ENCODE measurements at places on chromosomes 2 and 18.

DNA sequence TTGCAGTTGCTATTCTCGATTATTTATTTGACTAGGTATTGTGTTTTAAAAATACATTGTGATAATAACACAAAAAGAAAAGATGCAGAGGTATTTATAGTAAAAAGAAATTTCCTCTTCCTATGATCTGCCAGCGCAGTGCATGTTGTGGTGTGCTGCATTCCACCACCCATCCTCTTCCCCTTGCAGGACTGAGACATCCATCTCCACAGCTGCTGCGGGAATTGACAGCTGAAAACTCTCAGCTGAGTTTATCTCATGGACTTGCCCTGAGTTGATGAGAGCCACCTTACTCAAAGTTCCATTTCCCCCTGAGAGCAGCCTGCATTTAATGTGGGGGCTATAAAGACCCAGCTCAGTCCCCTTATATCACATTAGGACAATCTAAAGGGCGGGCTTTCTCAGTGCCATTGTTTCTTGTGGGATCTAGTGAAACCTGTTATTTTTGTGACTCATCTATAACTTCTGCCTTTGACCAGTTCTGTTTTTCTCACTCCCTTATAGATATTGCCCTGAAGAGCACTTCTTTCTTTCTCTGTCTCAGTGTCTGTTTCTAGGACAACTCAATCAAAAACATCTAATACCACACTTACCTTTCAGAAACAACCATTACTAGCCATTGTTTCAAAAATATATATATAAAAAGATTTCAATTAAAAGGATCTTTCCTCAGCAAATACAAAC, 698.5 kb downstream of the NR4A2 start:
- no peak for DNase-seq

- no peak for DNase-seq
Measured at GRCh38 chr2:62219407-62220159, 23.7 kb downstream of the B3GNT2 start.

DNA sequence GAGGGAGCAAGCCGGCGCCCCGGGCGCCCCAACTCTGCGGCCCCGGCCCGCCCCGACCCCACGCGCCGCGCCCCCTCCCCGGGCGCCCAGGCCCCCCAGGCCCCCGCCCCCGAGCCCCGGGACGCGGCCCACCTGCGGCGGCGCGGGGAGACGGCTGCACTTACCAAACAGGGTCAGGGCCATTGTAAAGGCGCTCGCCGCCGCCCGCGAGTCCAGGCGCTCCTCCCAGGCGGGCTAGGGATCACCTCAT, 526 bp downstream of the CHN1 start:
- no peak for DNase-seq

- DNase-seq = no peak
Measured at GRCh38 chr2:175454953-175455389, 273.5 kb upstream of the ATP5MC3 start.

- DNase-seq = no peak
Measured at GRCh38 chr2:181627545-181627944, 29.4 kb downstream of the CERKL start.

GRCh38 chr2:110149330-110150220, 34.0 kb upstream of the MALL start:
- peak; percentile 36 for DNase-seq

DNA sequence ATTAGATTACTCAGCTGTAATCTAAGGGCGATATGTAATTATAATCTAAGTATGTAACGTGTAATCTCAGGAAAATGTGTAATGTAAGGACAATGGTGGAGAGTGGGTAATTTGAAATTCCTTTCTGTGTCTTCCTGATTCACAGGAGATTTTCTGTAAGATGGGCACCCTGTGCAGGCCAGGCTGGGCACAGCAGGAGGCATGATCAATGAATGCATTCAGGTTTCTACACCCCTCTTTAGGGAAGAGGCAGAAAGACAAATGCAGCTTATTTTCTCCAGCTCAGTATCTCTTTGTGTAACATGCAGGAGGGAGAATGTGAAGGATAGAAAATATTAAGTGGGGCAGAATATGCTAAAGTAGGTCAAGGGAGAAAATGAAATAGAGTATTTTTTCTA, 320.1 kb downstream of the PIK3C3 start:
- DNase-seq = no peak

DNA sequence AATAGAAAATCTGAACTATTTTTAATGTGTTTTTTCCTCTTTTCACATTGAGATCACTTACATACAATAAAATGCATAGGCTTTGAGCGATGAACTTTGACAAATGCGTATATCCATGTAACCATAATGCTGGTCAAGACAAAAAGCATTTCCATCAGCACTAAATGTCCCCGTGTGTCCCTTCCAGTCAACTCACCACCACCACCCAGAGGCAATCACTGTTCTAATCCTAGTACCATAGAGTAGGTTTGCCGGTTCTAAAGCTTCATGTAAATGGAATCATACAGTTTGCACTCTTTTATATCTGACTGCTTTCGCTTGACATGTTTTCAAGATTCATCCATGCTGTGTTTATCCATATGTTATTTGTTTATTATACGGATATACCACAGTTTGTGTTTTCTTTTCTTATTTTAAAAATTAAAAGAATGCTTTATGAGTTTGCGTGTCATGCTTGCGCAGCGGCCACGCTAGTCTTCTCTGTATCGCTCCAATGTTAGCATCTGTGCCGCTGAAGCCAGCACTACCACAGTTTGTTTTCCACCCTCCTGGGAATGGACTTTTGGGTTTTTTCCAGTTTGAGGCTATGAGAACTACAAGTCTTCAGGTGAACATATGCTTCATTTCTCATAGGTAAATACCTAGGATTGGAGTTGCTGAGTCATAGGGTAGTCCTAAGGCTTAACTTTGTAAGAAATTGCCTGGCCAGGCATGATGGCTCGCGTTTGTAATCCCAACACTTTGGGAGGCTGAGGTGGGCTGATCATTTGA, 197.5 kb upstream of the CHAC2 start:
- no peak for DNase-seq

GRCh38 chr2:100272841-100273329, 49.4 kb downstream of the LONRF2 start:
- no peak for DNase-seq

DNA sequence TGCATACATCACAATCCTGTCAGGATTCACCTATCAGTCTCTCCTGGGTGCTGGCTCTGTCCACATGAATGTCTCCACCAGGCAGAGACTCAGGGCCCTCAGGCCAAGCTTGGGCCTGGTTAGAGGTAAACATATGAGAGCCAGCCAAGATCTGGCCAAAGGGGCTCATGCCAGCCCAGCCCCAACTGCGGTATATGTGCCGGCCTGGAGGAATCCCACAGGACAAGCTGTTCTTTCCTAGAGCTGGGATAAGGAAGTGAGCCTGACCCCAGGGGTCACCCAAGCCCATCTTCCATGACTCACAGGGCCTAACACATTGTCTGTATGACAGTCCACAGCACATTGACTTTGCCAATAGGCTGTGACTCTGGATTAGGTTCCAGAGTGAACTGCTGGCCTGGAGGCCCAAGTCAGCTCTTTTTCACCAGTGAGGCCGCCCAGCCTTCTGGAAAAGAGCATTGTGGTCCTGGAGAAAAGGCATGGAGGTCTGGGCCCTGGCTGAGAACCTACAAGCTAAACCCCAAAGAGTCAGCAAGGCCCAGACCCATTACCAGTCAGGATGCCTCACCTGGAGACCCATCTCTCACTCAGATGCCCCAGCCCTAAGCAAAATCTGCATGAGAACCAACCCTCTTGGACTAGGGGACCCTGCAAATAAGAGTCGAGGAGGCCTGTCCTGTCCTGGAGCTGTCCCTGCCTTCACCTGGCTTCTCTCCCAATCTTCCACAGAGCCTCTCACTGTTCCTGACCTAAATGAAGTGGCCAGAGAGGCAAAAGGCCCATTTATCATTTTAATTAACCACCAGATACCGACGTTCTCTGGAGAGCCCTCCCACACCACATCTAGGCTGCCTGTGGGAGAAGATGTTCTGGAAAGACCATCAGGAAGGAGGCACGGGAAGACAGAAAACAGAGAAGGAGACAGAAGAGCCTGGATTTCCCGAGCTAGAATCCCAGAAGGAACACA, 120.9 kb upstream of the PKDCC start:
- no peak for DNase-seq

- no peak for DNase-seq
Measured at GRCh38 chr2:238964544-238965067, 116.7 kb downstream of the TWIST2 start.

DNA sequence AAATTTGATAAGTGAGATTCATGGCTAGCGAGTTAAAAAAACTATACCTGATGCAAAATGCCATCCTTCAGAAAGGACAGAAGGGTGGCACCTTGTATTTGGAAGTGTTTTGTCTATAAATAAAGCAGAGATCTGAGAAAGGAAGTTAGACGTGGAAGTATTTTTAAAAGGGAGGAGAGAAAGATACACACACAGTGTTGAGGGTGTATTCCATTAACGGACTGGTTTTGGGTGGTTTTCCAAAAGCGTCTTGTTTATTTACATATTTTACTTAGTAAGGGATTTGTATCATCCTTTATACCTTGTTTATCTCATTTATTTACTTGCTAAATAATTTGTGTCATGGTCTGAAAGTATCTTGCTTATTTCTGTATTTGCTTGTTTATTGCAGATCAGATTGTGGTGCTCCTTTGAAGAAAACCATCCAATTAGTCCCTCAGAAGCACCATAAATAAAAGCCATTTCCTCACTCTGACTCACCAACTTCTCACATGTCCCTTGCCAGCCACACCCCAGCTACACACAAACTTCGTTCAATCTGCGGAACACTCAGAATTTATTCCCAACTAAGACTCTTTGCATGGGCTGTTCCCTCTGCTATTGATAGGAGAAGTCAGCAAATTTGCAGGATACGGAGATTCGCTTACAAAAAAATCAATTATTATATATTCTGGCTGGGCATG, 90.8 kb downstream of the FAM124B start:
- peak; percentile 15 for DNase-seq

DNA sequence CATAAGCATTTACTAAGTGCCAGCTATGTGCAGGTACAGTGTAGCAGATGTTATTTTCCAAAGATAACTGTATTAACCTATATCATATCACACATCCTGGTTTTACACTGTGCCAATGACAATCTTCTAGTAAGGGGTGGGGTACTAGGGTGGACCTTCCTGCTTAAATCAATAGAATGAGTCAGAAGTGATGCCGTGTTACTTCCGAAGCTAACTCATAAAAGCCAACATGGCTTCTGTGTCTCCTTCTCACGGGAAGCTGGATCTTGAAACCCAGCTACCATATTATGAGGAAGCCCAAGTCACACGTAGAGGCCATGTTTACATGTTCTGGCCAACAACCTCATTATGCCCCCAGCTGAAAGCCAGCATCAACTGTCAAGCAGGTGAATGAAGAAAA, 59.1 kb downstream of the MRPL33 start:
- DNase-seq = no peak

DNA sequence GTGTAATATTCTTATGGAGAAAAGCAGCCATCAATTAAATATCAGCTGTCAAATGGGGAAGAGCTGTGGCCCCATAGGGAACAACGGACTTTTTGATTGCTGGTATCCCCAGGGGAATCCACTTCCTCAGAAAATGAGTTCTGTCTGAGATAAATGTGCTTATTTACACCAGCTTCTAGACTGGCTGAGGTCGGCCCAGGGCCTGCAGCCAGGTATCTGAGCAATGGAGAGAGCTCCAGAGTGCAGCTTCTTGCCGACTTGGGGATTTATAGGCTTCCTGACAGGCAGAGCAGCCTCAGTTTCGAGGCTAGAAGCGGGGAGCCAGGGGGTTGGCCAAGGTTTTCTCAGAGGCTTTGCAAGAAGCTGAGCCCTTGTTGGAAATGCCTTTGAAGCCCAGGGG, 67.2 kb downstream of the MCFD2 start:
- peak; percentile 46 for DNase-seq

- peak; percentile 55 for DNase-seq
Measured at GRCh38 chr2:159201360-159202063, 85.0 kb downstream of the WDSUB1 start.

DNA sequence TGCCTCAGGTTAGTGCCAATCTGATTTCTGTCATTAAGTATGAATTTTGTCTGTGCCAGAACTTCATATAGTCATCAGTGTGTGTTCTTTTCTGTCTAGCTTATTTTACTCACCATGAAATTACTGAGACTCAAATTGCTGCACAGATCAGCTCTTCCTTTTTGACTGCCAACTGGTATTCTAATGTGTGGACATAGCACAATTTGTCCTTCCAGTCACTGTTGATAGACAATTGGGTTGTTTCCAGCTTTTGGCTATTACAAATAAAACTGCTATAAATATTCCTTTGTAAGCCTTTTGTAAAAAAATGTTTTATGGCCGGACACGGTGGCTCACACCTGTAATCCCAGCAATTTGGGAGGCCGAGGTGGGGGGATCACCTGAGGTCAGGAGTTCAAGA, 7.7 kb downstream of the SH3YL1 start:
- no peak for DNase-seq

- DNase-seq = no peak
Measured at GRCh38 chr18:13810950-13811485, 12.9 kb upstream of the MC5R start.

DNA sequence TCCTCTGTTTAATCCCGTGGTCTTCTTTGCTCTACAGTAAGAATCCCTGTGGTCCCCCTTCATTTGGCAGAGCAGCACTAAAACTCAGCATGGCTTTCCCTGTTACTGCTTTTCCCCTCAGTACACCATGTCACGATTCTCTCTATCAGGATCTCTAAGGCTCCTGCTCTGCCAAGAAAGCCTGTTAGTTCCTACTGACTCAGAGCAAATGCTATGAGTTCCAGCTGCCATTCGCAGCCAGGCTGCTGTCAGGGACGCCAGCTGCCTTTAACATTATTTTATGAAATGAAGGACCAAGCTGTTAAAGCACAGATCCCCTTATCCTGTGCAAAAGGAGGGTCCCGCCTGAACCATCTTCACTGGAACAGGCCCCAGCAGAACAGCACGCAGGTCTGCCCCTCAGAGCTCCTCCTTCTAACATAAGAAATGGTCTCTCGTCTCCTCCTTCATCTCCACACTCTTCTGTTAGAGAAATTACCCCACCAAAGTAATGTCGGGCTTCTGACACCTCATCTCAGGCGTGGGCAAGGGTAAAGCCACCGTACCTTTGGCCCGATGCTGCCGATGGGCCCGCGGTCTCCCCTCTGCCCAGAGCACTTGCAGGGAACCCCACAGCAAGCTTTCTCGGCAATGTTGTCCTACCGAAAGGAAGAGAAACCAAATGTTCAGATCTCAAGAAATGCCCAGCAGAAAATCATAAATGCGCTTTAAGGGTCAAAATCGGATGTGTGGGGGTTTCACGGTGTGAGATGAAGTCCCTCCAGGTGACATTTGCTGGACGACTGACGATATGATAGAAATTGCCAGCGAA, 52.6 kb downstream of the COL6A3 start:
- DNase-seq = peak; percentile 55

All from astrocyte of the hippocampus (primary cell).